Kidney (tissue), 22 donors: ENCODE measurements at places on chromosomes 3 and 15. TPM values are rescaled to one million over a fixed set of nuclear protein-coding genes. Genes with fewer than 3 reads are reported as not detected.

GRCh38 chr3:127480196-127480954, 110.2 kb downstream of the TPRA1 start:
- H3K4me3 ChIP-seq = no peak overlapping the region
- H3K27ac ChIP-seq = no peak overlapping the region
- DNase-seq = no peak
- H3K36me3 ChIP-seq = no peaks in the 10 kb centered on the region
- no peaks in the 10 kb centered on the region for H3K27me3 ChIP-seq

GRCh38 chr15:48643206-48643605, 2.3 kb downstream of the FBN1 start:
- peaks cover 3% of the 10 kb centered on the region for H3K4me1 ChIP-seq
- H3K27ac ChIP-seq = no peak overlapping the region
- no peaks in the 10 kb centered on the region for H3K27me3 ChIP-seq
- no peaks in the 10 kb centered on the region for H3K36me3 ChIP-seq

DNA sequence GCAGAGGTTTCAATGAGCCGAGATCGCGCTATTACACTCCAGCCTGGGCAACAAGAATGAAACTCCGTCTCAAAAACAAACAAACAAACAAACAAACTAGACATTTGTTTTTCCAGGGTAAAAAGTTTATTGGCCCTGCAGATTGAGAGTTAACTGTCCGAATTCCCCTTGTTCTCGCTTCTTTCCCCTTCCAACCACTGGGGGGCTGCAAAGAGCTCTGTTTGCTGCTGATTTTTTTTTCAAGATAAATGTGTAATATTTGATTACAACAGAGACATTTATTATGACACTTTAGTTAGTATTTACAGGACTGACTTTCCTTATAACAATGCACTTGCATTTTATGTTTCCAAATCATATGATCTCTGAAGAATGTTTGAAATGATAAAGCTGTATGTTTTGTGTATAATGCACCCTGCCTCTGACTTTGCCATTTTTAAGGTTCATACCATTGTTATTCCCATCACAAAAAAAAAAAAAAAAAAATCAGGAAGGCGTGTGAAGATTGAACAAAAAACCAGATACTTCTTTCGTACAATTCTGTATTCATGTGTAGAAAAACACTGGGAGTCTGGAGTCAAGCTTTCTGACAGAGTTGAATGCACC, 2.8 kb downstream of the CLSTN2 start:
- peak; percentile 47 for DNase-seq
- peaks cover 13% of the 10 kb centered on the region for H3K4me1 ChIP-seq

DNA sequence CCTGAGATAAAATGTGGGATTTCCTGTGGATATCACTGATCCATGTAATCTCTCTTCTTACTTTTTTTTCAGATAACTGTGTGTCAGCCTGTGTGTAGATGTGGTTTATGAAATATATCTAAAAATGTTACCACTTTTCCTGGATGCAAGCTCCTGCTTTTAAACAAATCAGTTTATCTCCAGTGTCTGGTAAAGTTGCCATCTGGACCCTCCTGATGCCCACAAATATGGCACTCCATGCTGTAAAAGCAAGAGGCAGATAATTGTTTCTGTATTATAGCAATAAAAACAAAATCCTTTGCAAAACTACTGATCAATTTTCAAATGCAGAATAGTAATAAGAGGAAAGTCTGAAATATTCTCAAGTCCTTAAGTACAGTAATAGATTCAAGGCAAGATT, 7.6 kb upstream of the DCLK3 start:
- DNase-seq = no peak
- H3K27me3 ChIP-seq = no peaks in the 10 kb centered on the region
- H3K27ac ChIP-seq = no peak overlapping the region
- H3K4me1 ChIP-seq = no peaks in the 10 kb centered on the region

GRCh38 chr3:8238432-8238831, 263.2 kb upstream of the LMCD1 start:
- no peak overlapping the region for H3K27ac ChIP-seq
- no peaks in the 10 kb centered on the region for H3K4me1 ChIP-seq
- no peak overlapping the region for H3K4me3 ChIP-seq
- no peak for DNase-seq
- no peaks in the 10 kb centered on the region for H3K27me3 ChIP-seq

- no peak overlapping the region for H3K27ac ChIP-seq
- no peaks in the 10 kb centered on the region for H3K4me1 ChIP-seq
- no peaks in the 10 kb centered on the region for H3K27me3 ChIP-seq
Observed at GRCh38 chr3:189724356-189724755, 93.2 kb downstream of the TP63 start.

GRCh38 chr3:141321109-141321497, 47.2 kb upstream of the ZBTB38 start:
- peaks cover 5% of the 10 kb centered on the region for H3K4me1 ChIP-seq
- no peaks in the 10 kb centered on the region for H3K27me3 ChIP-seq
- no peak overlapping the region for H3K4me3 ChIP-seq
- no peak overlapping the region for H3K27ac ChIP-seq
- no peaks in the 10 kb centered on the region for H3K36me3 ChIP-seq

GRCh38 chr3:164658125-164658524, 420.2 kb downstream of the SI start:
- DNase-seq = no peak
- no peaks in the 10 kb centered on the region for H3K36me3 ChIP-seq
- no peak overlapping the region for H3K4me3 ChIP-seq
- H3K4me1 ChIP-seq = no peaks in the 10 kb centered on the region
- H3K27ac ChIP-seq = no peak overlapping the region

DNA sequence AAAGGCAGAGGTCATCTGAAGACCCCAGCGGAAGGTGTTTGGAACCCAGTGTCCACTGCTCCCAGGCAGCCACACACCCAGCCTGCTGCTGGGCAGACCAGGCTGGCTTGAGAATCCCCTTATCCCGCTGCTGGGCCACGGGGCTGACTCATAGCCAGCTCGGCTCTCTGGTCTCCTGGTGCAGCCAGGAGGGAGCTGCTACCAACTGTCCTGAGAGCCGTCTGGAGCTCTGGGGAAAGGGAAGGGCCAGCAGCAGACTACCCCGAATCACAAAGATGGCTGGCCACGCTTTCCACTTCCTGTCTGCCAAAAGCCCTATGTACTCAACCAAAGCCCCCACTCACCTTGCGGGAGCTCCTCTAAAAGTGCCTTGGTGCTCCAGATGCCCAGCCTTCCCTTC, 38.3 kb downstream of the WHAMM start:
- no peak for DNase-seq
- no peaks in the 10 kb centered on the region for H3K4me1 ChIP-seq
- H3K4me3 ChIP-seq = no peak overlapping the region
- H3K36me3 ChIP-seq = no peaks in the 10 kb centered on the region
- no peaks in the 10 kb centered on the region for H3K27me3 ChIP-seq

DNA sequence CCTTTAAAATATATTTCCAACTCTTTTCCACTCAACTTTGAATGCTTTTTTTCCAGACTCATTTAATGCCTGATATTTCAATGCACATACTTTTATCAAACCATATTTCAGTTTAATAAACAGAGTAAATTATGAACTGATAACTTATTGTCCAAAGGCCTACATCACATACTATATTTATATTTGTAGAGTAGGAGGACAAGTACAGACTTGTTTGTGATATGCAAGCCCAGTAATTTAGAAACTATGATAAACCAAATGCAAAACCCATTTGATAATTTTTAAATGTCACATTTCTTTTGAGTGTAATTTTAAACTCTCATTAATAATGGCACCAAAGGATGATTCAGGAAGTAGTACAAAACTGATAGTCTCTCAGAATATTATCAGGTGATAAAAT, 3.3 kb downstream of the RFX7 start:
- H3K4me3 ChIP-seq = no peak overlapping the region
- no peak for DNase-seq

DNA sequence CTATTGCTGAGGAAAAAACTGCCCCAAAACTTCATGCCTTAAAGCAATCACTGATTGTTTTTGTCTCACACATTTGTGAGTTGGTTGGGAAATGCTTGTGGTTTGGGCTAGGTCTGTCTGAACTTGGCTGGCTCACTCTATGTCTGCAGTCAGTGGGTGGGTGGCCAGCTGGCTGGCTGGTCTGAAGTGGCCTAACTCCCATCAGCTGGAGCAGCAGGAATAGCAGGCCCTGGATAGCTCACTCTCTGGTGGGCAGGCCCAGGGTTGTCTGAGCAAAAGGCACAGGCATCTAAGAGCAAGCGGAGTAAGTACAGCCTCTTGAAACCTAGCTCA, 37.7 kb upstream of the PRR20G start:
- no peak for DNase-seq
- no peaks in the 10 kb centered on the region for H3K27me3 ChIP-seq
- H3K36me3 ChIP-seq = no peaks in the 10 kb centered on the region
- no peaks in the 10 kb centered on the region for H3K4me1 ChIP-seq
- no peak overlapping the region for H3K4me3 ChIP-seq

GRCh38 chr3:85050821-85051220, 92.0 kb downstream of the CADM2 start:
- no peaks in the 10 kb centered on the region for H3K4me1 ChIP-seq
- H3K4me3 ChIP-seq = no peak overlapping the region
- no peaks in the 10 kb centered on the region for H3K27me3 ChIP-seq
- H3K27ac ChIP-seq = no peak overlapping the region

GRCh38 chr15:69497076-69497475, 44.5 kb downstream of the RPLP1 start:
- H3K27ac ChIP-seq = no peak overlapping the region
- no peak overlapping the region for H3K4me3 ChIP-seq
- no peak for DNase-seq
- H3K36me3 ChIP-seq = no peaks in the 10 kb centered on the region
- H3K27me3 ChIP-seq = no peaks in the 10 kb centered on the region

GRCh38 chr3:53211706-53212702, 43.8 kb downstream of the TKT start:
- H3K4me3 ChIP-seq = no peak overlapping the region
- H3K36me3 ChIP-seq = no peaks in the 10 kb centered on the region
- no peaks in the 10 kb centered on the region for H3K4me1 ChIP-seq
- DNase-seq = no peak

GRCh38 chr3:113620091-113620490, 76.4 kb downstream of the USF3 start:
- no peaks in the 10 kb centered on the region for H3K4me1 ChIP-seq
- H3K36me3 ChIP-seq = no peaks in the 10 kb centered on the region
- no peaks in the 10 kb centered on the region for H3K27me3 ChIP-seq
- DNase-seq = no peak

DNA sequence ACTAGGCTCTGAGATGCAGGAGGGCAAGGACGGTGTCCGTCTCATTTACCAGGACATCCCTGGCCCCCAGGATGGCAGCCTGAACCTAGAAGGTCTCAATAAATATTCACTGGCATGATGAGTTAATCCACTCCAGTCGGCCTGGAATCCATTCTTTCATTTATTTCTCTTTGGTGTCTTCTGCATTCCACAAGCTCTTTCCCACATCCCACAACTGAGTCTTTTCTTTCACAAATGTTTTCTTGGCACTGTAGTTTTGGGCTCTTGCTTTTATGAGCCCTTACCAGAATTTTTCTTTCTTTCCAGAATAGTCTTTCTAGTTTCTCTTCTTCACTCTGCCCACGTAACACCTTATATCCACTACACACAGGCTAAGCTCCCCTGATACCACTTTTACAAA, 778.0 kb downstream of the AGBL1 start:
- H3K27ac ChIP-seq = no peak overlapping the region
- no peak overlapping the region for H3K4me3 ChIP-seq
- H3K36me3 ChIP-seq = no peaks in the 10 kb centered on the region

DNA sequence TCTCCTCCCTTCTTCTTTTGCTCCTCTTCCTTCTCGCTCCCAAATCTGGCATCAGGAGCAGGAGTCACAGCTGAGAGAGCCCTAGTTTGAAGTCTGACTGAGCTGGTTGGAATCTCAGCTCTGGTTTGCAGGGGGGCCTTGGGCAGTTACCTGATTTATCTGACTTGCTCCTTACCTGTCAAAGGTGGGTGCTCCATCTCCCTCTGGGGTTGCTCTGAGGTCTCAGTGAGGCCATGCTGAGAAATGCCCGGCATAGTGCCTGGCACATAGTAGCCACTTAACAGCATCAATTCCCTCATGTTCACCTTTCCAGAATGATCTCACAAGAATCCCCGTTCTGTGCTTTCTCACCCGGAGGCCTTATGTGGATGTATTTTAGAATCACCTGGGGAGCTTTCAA, 121.2 kb upstream of the CTDSPL start:
- no peak overlapping the region for H3K27ac ChIP-seq
- no peaks in the 10 kb centered on the region for H3K4me1 ChIP-seq
- no peak for DNase-seq
- H3K36me3 ChIP-seq = no peaks in the 10 kb centered on the region
- no peaks in the 10 kb centered on the region for H3K27me3 ChIP-seq
- no peak overlapping the region for H3K4me3 ChIP-seq

DNA sequence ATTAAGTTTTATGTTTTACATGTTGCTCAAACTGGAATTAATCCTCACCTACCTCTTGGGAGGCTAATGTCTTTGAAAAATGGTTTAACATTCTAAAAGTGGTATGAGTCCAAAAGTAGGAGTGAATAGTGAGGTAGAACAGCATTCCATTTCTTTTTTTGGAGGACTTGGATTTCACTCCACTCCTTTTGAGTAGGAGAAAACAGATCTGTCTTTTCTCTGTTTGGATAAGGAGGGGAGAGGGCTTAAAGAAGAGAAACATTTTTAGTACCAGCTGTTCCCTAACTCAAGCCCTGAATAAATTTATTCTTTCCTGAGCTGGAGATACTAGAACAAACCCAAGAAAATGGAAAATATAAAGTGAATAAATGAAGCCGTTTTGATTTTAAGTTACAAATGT, 687.9 kb downstream of the MECOM start:
- H3K36me3 ChIP-seq = no peaks in the 10 kb centered on the region
- H3K27me3 ChIP-seq = no peaks in the 10 kb centered on the region
- no peak overlapping the region for H3K4me3 ChIP-seq
- H3K4me1 ChIP-seq = no peaks in the 10 kb centered on the region
- H3K27ac ChIP-seq = no peak overlapping the region

- H3K27ac ChIP-seq = no peak overlapping the region
- no peaks in the 10 kb centered on the region for H3K27me3 ChIP-seq
- DNase-seq = no peak
- H3K4me3 ChIP-seq = no peak overlapping the region
Observed at GRCh38 chr3:195546130-195546560, 3.0 kb upstream of the PPP1R2 start.

DNA sequence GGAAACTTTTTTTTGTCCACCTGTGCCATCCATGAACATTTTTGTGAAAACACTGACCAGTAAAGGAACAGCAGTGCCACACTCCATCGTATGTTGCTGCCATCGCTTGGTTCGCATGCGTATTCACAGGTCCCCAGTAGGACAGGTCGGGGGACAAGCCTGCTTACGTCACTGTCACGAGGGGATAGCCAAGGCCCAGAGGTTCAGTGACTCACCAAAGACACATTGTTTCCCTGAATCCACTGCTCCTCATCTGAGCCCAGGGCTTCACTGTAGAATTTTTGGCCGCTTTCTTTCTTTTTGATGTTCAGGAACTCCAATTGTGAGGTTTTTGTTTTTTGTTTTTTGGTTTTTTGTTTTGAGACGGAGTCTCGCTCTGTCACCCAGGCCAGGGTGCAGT, 5.9 kb downstream of the ADPRH start:
- DNase-seq = no peak
- H3K27ac ChIP-seq = no peak overlapping the region
- H3K27me3 ChIP-seq = no peaks in the 10 kb centered on the region
- H3K4me1 ChIP-seq = peaks cover 3% of the 10 kb centered on the region
- H3K36me3 ChIP-seq = no peaks in the 10 kb centered on the region

The ERICH6 gene
- total RNA-seq = 0.19 TPM

The LRRC31 gene
- 0.76 TPM for total RNA-seq

The SEMA6D gene
- total RNA-seq = 16.9 TPM

The MRPS11 gene
- 35.2 TPM for total RNA-seq

The NEK10 gene
- total RNA-seq = 4.1 TPM
